ENCODE measurements at places on chromosomes 7 and 10.

DNA sequence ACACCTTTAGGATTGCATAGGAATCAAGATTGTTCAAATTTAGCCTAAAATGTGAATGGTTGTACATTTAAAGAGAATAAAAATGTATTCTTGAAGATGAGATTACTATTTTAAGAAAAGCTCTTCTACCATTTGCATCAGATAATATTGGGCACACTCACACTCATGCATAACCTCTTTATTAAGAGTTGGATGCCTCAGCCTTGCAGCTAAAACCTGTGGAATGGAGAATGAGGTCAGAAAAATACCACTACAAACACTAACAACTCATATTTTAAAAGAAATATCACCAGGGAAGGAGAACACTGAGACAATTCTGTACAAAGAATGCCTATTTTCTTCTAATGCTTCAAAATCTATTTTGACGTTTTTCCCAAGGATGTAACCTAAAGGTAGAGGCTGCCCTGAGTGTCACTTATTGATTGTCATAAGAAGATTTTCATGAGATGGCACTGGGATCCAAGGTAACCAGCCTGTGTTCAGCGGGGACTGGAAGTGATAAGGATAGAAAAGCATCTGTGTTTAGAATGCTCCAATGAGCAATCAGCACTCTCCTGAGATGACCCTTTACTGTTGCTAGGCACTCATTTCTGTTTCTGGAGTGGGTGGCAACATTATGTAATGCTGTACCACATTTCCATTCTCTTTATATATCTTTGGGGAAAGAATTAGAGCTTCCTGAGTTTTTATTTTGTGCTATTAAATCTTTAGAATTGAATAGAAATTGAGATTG is 26.6 kb downstream of the REEP3 start:
- no peak for DNase-seq

DNA sequence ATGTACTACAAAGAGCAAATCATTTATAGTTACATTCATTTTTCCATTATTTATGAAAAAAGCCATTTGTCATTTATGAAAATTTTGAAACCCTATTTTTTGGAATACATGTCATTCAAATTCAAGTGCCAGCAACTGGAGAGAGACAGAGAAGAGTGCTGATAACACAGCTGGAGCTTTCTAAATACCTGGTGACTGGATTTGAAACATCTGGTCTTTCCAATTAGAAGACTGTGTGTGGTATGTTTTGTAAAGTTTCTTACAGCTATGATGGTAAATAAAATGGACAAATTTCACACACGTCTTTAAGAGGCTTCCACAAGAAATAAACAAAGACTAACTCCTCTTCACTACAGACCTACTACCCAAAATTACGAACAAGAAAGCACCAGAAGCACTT is 56.8 kb downstream of the CHCHD3 start:
- no peak for DNase-seq

- DNase-seq: no peak
Measured at GRCh38 chr10:44394696-44395381, 9.9 kb upstream of the CXCL12 start.

GRCh38 chr10:118339111-118339510 is 3.0 kb downstream of the FAM204A start:
- no peak for DNase-seq

DNA sequence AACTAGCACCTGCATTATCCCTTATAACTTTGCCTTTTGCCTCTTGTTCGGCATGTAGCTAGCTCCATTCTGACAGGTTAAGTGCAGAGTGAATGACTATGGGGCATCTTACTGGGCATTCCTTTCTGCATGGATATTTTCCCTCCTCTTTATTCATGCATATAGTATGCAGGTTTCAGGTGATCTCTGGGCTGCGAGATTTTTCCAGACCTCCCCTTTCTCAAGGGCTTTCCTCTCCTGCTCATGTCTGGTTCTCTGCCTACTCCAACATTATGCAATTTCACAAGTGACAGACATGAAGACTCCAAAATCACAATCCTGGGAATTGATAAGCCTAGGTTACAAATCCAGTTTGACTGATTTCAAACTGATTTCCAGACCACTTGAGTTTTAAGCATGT is 503.8 kb downstream of the NXPH1 start:
- DNase-seq: no peak

DNA sequence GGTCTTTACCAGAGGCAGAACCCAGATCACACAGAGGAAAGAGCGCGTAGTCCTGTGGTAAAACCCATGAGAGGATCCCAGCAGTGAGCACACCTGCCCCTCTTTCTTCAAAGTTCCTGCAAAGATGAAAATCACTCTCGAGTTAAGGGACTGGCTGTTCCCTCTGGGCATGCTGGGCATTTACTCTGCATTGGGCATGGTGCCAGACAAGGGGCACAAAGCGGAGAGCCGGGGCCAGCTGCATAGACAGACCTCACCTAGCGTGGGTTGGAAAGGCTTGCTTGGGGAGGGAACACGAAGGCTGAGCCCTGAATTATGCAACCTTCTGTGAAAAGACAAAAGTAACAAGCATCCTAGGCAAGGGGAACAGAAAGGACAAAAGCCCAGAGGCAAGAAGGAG is 120.0 kb upstream of the TCERG1L start:
- no peak for DNase-seq

- no peak for DNase-seq
Measured at GRCh38 chr10:94036766-94037033, 43.0 kb downstream of the PLCE1 start.

GRCh38 chr7:11343818-11344413 is 370.2 kb downstream of the PHF14 start:
- peak; percentile 76 for DNase-seq

GRCh38 chr10:28676968-28677887 is at the start of gene BAMBI:
Gene BAMBI, plus strand, starts transcription at chr10:28677521. Its CDS starts 377 bp downstream, at chr10:28677898.
- DNase-seq: peak; percentile 62

DNA sequence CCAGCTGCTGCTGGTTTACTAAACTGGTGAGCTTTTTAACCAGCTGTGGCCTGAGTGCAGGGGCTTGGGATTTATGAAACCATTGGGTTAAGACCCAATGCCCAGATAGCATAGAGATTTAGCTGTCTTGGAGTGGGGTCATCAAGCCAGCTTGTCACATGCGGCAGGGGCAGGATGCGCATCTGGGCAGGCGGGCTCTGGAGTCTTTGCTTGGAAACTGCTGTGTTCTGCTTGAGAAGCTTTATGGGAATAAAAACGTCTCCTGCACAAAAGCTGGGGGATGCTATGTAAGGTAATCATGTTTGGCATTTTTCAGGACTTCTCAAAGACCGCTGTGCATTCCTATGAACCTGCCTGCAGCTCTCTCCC is 136.3 kb downstream of the MAPK8 start:
- no peak for DNase-seq

DNA sequence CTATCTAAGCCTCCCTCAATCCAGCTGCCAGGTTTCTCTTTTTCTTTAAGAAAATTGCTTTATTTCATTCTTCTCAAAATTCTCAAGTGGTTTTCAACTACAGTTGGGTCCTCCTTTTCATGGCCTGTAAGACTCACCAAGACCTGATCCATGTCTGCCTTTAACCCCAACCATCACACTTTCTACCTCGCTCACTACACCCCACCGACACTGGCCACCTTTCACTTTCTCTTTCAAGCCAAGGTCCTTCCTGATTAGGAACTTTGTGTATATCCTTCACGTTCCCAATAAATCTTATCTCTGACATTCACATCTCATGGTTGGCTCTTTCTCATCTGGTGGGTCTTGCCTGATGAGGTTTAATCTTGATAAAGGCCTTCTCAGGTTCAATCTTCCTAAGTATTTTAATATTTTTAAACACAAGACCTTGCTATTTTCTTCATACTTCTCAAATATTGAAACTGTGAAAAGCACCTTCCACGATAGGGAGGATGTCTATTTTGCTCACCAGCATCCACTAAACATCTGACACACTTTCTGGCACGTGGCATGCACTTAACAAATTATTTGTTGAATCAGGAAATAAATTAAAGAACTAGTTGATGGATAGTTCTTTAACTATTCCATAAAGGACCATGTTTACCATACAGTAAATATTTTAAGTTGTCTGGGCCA is 624.8 kb downstream of the GRID1 start:
- DNase-seq: no peak

GRCh38 chr10:43160046-43160920 is 22.0 kb downstream of the CSGALNACT2 start:
- DNase-seq: no peak

DNA sequence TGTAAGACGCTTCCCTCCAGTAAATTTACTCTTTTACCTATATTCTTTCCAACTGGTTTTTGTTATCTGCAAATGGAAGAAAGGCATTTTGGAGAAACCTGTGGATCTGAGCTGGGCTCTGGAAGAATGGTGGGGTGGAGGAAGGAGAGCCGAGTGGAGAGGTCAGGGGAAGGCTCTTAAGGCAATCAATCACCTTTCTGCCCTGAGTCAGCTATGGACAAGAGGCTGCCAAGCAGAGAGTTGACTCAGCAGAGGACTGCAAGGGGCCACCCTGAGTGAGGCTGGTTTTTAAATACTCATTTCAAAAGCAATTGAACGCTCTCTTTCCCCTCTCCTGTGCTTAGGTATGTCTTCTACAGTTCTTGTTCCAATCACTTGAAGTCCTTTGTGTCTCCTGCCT is 81.8 kb downstream of the SPAG6 start:
- no peak for DNase-seq

DNA sequence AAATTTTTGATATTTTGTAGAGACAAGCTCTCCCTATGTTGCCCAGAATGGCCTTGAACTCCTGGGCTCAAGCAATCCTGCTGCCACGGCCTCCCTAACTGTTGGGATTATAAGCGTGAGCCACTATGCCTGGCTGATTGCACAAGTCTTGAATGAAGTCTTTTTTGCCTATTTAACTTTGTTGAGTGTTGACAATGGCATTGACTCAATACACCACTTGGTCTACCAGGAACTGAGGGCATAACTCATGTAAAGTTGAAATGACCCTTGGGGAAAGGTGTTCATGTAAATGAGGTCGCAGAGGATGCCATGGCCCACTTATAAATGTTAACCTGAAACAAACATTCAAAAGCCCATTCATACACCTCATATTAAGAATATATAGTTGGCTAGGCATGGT is 7.4 kb upstream of the UCMA start:
- DNase-seq: no peak

GRCh38 chr10:22606164-22606614 is 108.2 kb downstream of the PIP4K2A start:
- peak; percentile 30 for DNase-seq

DNA sequence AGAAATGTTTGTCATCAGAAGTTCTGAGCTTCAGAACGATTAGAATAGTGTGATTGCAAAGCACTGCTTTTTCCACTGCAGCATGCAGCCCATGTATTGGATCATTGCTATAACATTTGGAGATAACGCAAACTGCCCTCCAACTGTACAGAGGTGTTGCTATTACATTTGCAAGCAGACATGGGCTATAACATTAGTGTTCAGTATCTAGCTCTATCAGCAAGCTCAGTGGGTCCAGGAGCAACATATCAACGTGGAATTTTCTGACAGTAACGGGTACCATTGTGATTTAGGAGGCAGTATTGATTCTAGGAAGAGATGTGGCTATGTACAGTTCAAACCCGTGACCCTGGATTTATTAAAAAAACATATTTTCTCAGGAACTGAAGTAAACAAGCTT is 75.8 kb downstream of the AGMO start:
- DNase-seq: no peak

DNA sequence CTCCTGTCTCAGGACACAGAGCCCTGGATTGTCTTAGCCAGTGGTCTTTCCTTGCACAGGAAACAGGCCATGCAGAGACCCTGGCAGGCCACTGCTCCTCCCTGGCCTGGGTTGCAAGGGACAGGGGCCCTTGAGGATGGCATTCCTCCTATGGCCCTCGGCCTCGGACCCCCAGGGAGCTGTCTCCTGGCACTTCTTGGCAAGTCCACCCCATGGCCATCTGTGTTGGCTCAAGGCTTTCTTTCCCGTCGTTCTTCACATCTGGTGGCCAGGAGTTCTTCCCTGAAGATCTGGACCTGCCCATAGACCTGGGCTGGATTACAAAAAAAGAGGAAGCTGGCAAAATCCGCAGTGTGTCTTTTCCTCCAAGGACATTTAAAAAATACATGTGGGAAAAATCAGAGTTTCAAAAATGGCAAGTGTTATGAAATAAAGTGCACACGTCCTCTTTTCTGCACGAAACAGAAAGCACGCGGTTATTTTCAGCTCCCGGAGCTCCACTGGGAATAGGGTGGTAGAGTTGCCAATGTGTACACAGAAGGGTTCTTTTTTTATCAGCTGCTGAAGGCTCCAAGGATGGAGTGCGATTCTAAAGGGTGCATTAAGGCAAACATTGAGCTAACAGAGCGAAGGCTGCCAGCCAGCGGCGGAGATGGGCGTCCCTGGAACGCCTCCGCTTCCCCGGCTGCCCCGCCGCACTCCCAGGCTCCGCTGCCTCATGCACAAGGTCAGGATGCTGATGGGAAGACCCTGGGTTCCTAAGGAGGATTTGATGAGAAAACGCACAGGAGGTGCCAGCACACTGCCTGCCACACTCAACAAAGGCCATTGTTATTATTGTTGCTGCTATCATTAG is 62.8 kb upstream of the FAM20C start:
- no peak for DNase-seq

DNA sequence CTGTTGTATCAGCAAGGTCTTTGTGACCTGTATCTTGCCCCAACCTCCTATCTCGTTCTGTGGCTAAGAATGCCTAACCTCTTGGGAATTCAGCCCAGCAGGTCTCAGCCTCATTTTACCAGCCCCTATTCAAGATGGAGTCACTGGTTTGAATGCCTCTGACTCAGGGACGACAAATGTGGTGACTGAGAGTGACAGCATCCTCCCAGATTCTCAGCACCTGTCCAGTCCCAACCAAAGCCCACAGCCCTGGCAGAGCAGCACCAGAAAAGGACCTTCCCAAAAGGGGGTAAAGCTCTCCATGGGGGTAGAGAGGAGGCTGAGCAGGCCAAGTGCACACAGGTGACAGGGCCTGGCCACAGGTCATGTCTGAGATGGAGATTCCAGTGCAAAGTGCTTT is 35.4 kb upstream of the GPAM start:
- DNase-seq: no peak

DNA sequence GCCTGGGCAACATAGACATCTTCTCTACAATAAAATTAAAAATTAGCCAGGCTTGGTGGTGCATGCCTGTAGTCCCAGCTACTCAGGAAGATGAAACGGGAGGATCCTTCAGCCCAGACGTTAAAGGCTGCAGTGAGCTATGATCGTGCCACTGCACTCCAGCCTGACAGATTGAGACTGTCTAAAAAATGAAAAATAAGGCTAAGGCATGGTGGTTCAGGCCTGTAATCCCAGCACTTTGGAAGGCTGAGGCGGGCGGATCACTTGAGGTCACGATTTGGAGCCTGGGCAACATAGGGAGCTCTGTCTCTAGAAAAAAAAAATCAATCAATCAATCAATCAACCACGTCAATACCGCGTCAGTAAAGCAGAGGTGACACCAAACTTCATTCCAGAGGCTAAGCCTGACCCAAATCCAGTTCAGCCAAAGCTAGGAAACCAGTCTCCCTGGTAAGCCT is 31.1 kb downstream of the MRPS24 start:
- no peak for DNase-seq

GRCh38 chr10:12417331-12417730 is 68.0 kb downstream of the CAMK1D start:
- DNase-seq: no peak

All from H4 (cell line).